Stimulated activated CD4-positive, alpha-beta T cell treated with anti-CD3 and anti-CD28 coated beads, Interleukin-15, amount 100 ng/mL, for 24 hours (primary cell): ENCODE measurements at places on chromosomes 1 and 21.

GRCh38 chr1:118739501-118739900 lies 248.6 kb downstream of the TBX15 start:
- no peak for DNase-seq

DNA sequence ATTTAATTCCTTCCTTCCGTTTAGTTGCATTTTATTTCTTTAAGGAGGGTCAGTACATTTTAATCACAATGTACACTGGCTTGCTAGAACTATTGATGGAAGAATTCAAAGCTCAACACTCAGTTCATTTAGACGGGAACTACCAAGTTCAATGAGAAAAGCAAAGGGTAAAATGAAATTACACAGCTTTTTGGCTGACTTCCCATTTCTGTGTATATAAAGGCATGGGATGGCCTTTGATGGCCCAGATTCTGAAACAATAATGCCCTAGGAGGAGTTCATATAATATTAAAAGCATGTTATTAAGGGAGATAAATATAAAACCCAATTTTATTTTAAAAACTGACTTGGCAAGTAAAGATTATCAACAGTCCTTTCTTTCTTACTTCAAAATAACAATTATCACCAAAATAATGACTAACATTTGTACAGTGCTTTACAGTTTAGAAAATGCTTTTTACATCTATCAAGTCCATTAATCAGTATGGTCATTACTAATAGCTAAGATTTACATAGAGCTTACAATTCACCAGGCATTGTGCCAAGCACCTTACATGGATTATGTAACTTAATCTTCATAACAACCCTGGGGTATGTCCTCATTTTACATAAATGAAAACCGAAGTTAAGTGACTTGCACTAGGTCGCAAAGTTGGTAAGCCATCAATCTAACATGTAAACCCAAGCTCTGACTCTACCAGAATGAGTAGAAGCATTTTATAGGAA lies 402.4 kb downstream of the OMA1 start:
- no peak for DNase-seq

- DNase-seq: no peak
Measured at GRCh38 chr1:38190983-38191382, 144.4 kb upstream of the POU3F1 start.

GRCh38 chr1:110464340-110464739 lies 13.4 kb downstream of the PROK1 start:
- DNase-seq: no peak

DNA sequence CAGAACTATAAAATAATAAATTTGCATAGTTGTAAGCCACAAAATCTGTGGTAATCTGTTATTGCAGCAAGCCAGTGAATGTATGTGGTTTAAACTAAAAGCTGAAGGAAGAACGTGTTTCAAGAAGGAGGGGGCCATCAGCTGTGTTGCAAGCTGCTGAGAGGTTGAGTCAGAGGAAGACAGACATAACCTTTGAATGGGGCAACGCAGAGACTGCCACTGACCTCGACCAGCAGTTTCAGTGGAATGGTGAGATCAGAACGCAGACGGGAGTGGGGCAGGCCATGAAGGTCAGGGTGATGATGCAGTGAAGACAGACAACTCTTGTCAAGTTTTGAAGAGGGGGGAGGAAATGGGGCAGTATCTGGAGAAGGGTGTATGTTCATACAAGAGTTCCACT lies 23.2 kb upstream of the QSOX1 start:
- DNase-seq: peak; percentile 19

DNA sequence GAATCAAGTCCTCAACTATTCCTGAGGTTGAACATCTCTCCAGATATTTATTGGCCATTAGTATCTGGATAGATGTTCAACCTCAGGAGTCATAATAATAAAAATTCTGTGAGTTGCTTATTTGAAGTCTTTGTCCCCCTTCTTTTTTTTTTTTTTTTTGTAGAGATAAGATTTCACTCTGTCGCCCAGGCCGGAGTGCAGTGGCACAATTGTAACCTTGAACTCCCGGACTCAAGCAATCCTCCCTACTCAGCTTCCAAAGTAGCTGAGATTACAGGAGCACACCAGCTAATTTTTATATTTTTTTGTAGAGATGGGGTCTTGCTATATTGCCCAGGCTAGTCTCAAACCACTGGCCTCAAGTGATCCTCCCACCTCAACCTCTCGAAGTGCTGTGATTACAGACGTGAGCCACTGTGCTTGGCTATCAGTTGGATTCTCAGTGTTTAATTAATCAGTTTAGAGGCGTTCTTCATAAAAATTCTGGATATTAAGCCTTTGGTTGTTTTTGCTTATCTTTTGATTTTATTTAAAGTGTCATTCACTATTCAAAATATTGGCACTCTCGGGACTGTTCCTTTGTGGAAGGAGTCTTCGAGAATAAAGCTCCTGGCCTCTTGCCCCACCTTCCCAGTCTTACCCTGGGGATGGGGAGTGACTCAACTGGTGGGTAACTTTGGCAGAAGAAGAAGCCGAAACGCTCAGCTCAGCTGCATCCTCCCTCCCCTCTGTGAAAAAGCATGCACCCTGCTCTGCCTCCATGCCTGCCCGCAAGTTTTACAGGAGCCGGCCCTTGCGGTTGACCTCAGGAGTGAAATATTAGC lies 11.2 kb upstream of the HYI start:
- no peak for DNase-seq

- DNase-seq: peak; percentile 76
Measured at GRCh38 chr1:15249081-15249480, 2.1 kb downstream of the FHAD1 start.

DNA sequence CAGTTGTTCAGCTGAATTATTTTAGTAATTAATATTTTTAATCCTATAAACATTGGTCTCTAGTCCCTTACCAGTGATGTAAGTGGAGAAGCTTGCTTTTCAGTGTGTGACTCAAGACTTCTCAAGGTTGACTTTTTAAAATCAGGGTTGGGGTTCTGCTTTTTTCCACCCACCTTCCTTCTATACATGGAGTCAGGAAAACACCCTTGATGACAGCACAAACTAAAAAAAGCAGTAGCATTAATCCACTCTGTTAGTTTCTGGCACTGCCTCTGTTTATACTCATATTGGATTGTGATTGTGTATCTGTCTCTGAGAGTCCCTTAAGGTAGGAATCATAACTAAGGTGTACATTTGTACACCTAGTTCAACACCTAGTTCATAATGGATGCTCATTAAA lies 8.3 kb upstream of the PLEKHO1 start:
- no peak for DNase-seq

DNA sequence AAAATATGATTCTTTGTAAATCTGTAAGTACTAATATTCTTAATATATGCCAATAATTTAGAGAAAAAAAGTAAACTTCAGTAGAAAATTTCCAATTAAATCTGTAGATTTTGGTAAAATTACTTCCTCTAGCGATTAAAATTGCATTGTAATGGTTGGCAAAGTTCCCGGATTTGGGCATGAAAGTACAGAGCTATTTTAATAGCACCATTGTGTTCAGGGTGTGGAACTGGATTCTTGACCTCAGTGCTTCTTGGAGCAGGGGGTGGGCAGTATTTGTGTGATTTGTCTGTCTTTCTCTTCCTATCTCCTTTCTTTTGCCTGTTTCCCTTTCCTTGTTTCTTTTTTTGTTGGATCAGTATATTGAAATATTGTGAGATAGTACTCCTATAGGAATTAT lies 72.1 kb downstream of the DNM3 start:
- DNase-seq: no peak

GRCh38 chr1:226619031-226619430 lies 70.5 kb downstream of the STUM start:
- no peak for DNase-seq

DNA sequence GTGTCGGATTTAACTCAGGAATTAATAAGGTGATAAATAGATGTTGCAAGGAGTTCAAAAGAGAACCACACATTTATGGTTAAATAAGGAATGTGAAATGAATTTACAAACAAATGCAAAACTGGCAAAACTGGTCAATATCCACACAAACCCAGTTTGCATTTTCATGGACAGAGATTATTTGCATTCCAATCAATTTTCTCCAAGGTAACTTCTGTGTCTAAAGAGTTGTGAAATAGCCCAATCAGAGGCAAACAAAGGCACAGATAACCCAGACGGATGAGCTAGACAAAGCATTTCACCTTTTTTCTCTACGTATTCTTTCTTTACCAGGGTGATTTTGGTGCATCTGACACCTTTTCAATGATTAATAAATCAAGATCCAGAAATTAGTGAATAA lies 63.9 kb downstream of the MAP3K7CL start:
- no peak for DNase-seq

- DNase-seq: no peak
Measured at GRCh38 chr1:48371598-48371997, 100.4 kb downstream of the SPATA6 start.

DNA sequence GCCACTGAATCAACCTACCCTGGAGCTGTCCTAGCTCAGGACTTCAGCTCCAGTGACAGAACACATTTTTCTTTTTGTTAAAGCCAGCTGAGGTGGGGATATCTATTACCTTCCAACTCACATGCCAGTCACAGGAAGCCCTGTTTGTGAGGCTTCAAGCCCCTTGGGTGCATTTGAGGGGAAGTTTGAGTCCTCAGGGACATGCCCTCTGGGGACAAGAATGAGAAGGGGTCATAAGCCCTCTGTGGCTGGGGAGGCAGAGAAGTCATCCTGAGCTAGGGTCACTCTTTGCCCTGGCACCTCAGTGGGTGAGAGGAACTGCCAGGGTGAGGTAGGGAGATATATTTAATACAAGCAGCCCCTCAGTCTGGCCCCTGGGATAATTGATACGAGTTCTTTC lies 33.5 kb upstream of the CLDN14 start:
- DNase-seq: no peak

- no peak for DNase-seq
Measured at GRCh38 chr1:66090859-66091457, 298.3 kb downstream of the PDE4B start.

DNA sequence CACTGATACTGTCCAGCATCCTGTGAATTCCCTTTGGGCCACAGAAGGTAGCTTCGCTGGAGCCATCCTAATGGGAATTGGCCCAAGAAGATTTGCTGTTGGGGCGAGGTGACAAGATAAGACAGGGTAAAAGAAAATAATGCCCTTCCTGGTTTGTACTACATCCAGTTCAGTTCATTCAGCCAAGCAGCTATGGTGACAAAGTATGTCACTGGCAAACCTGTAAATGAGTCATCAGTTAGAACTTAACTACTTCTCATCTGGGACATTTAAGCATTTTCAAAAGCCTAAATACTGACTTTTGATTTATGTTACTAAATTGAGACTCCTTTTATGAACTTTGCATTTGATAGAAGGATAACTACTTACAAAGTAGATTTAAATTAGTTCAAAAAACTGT lies 54.2 kb downstream of the WDR64 start:
- no peak for DNase-seq

DNA sequence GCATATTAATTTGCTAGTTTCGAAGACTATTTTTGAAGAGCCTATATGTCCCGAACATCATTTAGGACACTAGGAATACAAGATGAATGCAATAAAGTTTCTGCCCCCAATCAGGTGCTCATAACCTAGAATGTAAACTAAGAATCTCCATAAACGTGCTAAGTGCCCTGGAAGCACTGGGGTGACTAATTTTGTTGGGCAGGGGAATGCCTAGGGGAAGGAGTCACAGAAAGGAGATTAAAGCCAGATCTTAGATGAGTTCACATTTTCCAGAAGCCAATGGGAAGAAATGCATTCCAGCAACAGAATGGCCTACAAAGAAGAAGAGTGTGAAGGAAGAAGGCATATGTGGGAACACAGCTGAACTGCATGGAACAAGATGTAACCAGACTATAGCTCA lies 19.5 kb downstream of the SCYL3 start:
- no peak for DNase-seq

GRCh38 chr1:157099633-157100009 lies at the start of gene ETV3L:
ETV3L (minus strand) TSS chr1:157099808; CDS start chr1:157099523, 285 bp downstream.
- DNase-seq: no peak

DNA sequence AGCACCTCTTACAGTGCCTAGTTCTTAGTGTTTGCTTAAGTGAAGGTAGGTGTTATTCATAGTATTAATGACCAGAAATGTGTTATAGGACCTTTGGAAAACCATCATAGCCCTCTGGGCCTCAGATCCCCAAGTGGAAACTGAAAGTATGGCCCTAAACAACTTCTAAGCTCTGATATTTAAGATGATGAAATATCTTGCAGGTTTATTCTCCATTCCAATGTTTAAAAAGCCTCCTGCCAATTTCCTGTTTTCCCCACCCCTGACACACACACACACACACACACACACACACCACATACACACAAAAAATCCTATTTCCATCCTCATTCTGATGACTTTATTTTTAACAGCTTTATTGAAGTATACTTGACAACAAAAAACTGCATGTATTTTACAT lies 108.2 kb downstream of the DIRAS3 start:
- no peak for DNase-seq

GRCh38 chr1:23035823-23036452 lies 16.7 kb downstream of the KDM1A start:
- no peak for DNase-seq

DNA sequence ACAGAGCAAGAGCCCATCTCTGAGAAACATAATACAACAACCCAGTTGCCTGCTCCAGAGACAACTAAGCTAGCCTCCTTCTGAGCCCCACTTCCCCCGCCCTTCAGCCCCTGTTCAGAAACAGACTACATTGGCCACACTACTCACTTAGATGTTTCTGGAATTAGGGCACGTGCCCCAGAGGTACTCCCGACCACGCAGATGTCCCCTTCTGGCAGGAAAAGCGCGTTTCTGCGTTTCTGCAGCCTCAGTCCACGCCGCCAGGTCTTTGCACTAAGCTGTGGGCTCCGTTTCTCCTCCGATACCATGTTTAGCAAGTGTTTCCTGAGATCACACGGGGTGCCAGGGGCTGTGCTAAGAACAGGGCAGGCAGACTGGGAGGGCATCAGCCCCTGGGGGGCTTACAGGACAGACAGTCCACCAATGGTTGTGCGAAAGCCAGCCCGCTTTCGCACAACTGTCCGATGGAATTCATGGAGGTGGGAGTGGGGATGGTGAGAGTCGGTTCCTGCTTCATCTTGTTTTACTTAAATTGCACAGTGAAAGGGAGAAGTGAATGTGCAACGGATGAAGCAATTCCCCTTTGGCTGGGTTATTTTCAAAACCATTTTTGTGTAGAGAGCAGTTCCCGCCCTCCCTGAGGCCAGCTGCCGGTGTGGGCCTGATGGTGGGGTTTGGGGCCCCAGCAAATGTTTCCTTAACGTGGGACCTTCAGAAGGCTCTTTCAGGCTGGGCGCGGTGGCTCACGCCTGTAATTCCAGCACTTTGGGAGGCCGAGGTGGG lies 2.7 kb downstream of the PIK3CD start:
- DNase-seq: peak; percentile 64

DNA sequence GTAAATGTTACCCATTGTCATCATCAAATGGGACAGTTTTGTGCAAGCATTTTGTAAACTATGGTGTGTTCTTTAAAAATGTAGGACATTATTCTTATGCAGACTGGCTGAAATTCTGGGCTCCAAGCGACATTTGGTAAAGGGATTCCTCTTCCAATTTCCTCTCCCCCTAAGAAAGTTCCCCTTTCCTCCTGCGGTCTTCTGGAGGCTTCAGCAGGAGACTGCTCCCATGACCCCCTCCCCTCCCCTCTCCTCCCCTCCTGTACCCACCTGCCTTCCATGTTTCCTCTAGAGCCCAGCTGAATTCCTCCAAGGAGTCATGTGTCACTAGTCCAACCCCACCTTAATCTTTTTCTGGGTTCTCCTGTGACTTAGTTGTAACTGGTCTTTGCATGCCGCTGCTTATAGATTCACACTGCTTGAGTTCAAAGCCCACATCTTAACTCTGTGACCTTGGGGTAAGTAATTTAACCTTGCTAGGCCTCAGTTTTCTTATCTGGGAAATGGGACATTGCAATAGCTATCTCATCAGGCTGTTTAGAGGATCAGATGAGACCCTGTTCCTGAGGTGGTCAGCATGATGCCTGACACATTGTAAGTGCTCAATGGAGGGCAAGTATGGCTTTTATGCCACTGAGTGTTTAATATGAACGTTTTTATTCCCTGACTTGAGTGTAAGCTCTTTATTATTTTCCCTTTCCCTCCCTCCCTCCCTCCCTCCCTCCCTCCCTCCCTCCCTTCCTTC lies 69.9 kb upstream of the WDR26 start:
- DNase-seq: no peak
